Omental fat pad (tissue), 4 donors: ENCODE measurements at places on chromosomes 16 and 17.

- no peak for DNase-seq
These were observed 22.8 kb downstream of the CRISPLD2 start for GRCh38 chr16:84842516-84843148.

DNA sequence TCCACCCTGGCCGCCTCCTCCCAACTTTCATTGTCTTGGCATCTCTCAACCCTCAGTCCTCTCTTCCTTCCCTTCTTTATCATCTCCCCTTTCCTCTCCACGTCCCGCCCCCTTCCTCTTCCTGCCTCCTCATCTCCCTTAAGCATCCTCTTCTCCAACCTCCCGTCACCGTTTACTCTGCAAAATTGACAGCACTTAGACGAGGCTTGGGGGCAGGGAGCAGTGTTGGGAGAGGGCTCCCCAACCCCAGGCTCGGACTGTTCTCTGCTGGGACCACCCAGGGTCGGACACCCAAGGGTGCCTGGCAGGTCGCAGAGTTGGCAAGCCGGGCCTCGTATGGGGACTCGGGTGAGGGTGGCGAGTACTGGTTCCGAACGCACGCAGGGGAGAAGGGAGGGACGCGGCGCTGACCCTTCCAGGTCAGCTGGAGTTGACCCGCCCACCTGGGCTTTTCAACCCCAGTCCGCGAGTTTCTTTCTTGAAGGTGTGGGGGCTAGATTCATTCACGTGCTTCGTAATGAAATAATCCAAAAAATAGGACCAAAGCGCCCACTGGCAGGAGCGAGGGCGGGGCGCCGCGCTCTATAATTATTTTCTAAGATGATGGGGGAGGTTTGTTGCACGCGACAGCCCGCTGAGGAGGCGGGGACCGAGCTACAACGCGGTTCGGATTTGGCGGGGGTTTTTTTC lies 775 bp upstream of the PAGR1 start:
- DNase-seq = no peak

DNA sequence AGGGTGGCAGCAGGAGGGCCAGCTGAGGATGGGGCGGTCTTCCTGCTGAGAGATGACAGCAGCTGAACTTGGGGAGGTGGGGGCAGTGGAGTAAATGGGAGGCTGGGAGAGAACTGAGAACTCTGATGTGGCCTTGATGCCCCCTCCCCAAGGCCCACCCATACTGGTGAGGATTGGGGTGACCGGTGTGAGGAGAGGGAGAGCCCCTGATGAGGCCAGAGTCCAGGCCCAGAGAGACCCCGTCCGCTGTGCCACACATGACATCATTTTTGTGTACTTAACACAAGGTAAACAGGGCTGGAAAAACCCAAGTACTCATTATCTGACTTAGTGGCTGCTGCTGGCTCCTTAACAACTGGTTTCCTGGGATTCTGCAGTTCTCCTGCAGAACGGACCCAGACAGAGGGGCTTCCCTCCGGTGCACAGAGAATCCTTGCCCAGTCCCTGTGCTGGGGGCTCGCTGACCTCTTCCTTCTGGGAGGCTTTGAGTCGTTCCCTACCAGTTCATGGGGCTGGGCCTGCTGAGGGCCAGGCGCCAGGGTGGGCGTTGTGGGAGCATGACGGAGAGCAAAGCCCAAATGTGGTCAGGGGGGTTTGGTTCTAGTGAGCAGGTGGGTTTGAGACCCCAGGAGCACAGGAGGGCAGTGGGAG lies 207.6 kb downstream of the RAB11FIP4 start:
- no peak for DNase-seq

DNA sequence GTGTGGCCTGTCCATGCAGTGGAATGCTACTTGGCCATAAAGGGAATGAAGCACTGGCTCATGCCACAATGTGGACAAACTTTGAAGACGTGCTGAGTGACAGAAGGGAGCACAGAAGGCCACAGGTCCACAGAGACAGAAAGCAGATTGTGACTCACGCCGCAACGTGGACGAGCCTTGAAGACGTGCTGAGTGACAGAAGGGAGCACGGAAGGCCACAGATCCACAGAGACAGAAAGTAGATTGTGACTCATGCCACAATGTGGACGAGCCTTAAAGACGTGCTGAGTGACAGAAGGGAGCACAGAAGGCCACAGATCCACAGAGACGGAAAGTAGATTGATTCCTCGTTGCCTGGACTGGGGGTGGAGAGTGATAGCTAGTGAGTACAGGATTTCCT lies 19.2 kb downstream of the ZC3H18 start:
- DNase-seq = no peak

DNA sequence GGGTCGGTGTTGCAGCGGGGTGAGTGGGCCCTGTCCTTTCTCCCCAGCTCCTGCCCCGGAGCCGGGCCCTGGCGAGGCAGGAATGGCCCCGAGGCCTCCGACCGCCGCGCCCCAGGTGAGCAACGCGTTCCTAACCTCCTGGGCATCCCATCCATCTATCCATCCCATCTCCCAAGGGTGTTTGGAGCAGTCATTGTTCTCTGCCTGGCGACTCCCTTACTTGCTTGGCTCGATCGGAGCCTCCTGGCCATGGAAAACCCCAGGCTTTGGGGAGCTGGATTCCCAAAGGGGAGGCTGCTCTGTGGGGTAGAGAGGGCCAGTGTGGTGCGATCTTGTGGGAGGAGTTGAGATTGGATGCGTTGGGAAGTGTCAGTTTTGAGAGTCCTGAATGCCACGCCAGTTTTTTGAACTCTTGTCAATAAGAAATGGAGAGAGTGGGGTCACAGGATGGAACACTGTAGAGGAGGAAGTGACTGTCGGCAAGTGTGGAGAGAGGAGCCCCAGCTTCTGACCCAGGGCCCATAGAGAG lies 684 bp downstream of the ZFP90 start:
- no peak for DNase-seq

- DNase-seq = no peak
These were observed at the start of gene PRSS36 for GRCh38 chr16:31149894-31150890. Gene PRSS36 (minus strand): TSS chr16:31150066. CDS start chr16:31150035, 31 bp downstream.

DNA sequence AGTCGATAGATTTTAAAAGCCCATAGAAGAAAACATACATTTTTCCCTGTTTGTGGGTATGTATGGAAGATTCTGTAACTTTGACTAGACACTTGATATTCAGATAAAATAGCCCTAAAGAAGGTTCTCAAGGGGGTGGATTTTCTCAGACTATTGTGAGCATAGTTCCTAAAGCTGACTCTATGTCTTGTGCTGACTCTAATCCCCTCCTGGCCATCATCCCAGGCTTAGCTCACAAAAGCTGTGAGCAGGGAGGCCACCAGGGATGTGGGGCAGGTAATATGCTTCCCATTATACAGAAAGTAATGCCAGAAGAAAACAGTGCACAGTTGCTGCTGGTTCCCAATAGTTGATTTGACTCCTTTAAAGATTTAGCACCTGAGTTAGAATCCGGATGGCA lies 32.0 kb downstream of the CDH13 start:
- DNase-seq = no peak
